Tongue (tissue), 3 donors: ENCODE measurements at places on chromosomes 1 and 21. TPM values are rescaled to one million over a fixed set of nuclear protein-coding genes. Genes with fewer than 3 reads are reported as not detected.

- peak; percentile 91 for DNase-seq
Observed at GRCh38 chr1:202184750-202185460, 8.7 kb upstream of the LGR6 start.

GRCh38 chr1:54479251-54479650, 68.8 kb upstream of the ACOT11 start:
- no peak for DNase-seq

DNA sequence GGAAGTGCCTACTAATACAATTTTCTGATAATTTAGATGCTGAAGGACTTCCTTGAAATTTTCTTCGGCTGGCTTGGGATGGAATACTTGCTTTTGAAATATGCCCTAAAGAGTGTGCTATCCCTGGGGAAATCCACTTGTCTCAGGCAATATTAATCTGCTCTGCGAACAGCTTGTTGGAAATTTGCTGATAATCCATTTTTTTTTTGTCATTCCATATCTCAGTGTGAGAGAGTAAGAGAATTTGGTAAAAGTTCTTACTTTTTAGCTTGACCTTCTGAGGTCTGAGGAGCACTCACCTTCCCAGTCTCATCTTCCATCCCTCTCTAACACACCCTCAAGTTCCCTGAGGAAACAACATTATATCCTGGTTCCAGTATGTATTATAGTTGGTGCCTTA, 36.8 kb downstream of the DNAJC6 start:
- no peak for DNase-seq

DNA sequence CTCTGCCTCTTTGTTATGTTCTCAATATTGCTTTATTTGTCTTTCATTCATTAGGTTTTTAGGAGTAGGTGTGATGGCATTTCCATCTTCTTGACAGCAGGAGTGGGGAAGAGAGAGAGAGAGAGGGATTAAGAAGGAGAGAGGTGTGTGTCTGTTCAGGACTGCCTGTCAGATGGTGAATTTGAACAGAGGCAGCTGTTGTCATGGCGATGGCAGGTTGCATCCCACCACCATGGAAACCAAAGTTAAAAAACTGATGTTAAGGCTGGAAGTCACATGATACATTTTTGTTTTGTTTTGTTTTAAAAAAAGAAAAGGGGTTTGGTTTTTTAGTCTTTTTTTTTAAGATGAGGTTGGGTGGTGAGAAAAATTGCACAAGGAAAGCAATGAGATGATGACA, 18.3 kb downstream of the CACNA1E start:
- DNase-seq = no peak

Gene HSD3B1
- not detected for total RNA-seq

Gene ORC1
- total RNA-seq = 1.7 TPM

Gene C8B
- total RNA-seq = not detected

Gene CLCA4
- total RNA-seq = 1.7 TPM
